Omental fat pad (tissue), 4 donors: ENCODE measurements at places on chromosomes 7 and 10.

GRCh38 chr10:1911771-1912170 is 174.4 kb upstream of the ADARB2 start:
- DNase-seq = no peak

DNA sequence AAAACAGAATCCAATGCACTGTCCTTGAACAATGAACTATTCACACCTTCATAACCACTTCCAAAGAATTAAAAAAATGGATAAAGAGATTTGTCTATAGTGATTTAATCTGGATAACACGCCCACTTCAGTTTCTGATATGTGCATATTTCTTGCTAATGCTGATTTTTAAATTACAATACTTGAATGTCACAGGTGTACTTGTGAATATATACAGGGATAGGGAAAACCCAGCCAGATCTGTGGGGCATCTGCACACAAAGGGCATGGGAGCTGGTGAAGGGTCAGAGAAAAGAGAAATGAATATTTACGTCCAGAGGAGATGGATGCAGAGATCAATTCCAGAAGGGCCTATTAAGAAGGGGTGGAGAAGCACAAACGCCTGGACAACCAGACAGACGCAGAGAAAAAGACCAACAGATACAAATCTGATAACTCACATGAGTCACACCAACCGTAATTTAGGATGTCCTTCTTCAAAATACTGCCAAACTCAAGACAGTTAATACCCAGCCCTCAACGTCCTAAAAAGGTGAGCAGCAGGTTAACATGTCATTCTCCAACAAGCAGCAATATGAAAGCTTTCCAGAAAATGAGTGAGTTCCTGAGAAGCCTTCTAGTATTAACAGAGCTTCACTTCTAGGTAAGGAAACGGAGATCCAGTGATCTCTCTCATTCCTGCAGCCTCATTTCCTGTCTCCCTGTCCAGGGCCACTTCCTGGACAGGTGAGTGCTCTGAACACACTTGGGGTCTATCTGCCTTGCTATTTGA is 41.9 kb downstream of the PIP4K2A start:
- DNase-seq = no peak

GRCh38 chr7:112204499-112205342 is 1.5 kb downstream of the DOCK4 start:
- no peak for DNase-seq

DNA sequence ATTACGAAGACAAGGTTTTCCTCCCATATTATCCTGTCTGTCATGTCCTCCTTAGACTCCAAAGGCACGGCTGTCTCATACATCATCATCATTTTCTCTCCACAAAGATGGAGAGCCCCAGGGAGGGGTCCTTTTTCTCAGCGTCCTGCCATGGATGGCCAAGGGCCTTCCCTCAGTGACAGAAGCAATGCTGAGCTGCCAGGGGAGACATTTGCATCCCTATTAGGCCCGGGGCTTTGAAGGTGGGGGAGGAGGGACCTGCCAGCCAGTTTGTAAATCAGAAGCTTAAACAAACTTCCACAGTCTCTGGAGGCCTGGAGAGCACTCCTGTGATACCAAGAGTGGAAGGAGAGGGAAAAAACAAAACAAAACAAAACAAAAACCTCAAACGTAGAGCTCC is 112.4 kb upstream of the ADO start:
- no peak for DNase-seq

DNA sequence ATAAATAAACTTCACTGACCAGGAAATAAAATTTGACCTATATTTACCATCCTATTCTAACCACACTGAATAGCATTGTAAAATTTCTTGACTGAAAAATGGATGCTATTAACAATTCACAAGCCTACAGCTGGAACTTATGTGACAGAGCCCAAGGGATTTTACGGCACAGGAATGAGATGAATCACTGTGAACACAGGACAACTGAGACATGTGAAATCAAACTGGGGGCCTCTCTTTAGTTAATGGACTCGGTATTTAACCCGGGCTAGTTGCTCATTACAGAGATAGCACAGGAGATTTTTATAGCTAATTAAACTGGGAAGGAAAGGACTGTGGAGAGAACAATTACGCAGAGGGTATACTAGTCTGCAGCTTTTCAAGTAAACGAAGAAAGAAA is 100.6 kb downstream of the MICU1 start:
- DNase-seq = no peak

- DNase-seq = no peak
Measured at GRCh38 chr7:128214463-128214862, 26.6 kb upstream of the LEP start.
